EL (cell line): ENCODE measurements at places on chromosomes 4 and X.

DNA sequence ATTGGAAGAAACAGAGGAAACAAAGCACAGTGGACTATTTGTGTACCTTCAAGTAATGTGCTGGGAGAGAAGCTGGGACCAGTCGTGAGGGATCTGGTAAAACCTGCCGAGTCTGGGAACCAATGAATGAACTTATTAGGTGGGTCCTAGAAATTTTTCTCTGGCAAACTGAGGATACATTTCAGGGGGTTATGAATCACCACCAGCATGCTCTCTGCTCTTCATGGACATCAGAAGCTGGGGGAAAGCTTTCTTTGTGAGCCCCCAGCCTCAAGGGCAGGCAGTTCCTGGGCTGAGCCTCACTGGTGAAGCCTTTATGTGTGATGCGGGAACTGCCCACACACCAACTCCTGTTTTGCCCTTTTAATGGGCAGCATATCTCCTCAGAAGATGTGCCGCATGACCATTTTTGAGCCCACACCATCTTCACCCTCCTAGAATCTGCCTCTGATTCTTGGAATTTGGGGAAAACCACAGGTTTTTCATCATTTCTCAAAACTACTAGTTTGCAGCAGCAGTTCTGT lies 95.4 kb upstream of the ENPP6 start:
- no peak for DNase-seq

DNA sequence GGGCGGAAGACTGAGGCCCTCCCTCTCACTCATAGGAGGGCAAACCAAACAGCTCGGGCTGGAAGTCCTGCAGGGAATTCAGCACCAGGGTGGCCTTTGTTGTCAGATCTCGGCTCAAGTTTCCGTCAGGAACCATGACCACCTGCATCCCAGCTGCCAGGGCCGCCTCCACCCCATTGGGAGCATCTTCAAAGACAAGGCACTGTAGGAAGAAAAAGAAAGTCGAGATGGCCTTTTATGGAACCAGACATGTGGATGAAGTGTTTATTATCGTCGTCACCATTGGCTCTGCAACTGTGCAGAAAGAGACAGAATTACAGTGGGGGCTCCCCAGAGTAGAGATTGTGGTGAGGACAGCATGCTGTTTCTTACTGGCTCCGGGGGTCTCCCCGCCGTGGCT lies 97.2 kb upstream of the STS start:
- DNase-seq = no peak

DNA sequence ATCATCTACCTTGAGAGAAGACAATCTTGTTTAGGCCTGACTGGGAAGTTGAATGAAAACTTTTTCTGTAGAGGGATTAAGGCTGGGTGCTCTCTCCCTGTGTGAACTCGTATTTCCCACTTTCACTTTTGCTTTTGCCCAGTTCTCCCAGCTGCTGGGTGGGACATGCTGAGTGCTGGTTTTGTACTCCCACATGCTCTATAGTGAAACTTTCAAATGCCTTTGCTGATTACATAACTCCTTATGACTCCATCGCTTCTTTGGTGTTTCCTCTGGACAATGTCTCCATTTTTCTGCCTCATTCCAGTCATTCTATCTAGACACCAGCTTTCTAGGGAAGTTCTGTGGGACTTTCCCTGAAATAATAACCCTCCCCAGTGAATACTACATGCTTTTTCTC lies 100.5 kb downstream of the CLNK start:
- DNase-seq = peak; percentile 75

GRCh38 chrX:140589657-140590056 lies 84.8 kb upstream of the SOX3 start:
- no peak for DNase-seq

- DNase-seq = peak; percentile 12
Measured at GRCh38 chrX:24190500-24191156, 41.1 kb downstream of the ZFX start.
